Stimulated activated CD8-positive, alpha-beta memory T cell treated with anti-CD3 and anti-CD28 coated beads, Interleukin-4, amount 100 ng/mL, for 1 hour (primary cell): ENCODE measurements at places on chromosomes 3 and 15.

DNA sequence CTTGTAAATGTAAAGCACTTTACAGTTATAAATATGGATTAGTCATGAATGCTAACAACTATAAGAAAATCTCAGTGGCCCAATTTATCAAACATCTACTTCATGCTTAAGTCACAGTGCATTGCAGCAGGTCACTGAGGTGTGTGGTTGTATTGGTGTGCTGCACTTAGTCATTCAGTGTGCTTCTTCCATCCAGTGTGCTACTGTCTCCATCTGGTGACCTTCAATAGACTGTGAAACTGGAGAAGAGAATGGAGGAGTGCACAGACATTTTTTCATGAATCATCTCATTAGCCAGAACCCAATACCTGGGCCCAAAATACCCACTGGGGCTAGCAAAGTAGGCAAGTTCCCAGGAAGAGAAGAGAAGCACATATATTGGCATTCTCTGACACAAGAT lies 199.6 kb downstream of the SHOX2 start:
- no peak for DNase-seq

GRCh38 chr3:183411216-183411922 lies 17.1 kb downstream of the MCF2L2 start:
- no peak for DNase-seq

- DNase-seq, result no peak
These were observed 48.7 kb downstream of the COL8A1 start for GRCh38 chr3:99686955-99687612.

- no peak for DNase-seq
These were observed 12.3 kb downstream of the PLXNB1 start for GRCh38 chr3:48417529-48418108.

- DNase-seq, result no peak
These were observed 62.3 kb downstream of the IQSEC1 start for GRCh38 chr3:13010780-13011572.

DNA sequence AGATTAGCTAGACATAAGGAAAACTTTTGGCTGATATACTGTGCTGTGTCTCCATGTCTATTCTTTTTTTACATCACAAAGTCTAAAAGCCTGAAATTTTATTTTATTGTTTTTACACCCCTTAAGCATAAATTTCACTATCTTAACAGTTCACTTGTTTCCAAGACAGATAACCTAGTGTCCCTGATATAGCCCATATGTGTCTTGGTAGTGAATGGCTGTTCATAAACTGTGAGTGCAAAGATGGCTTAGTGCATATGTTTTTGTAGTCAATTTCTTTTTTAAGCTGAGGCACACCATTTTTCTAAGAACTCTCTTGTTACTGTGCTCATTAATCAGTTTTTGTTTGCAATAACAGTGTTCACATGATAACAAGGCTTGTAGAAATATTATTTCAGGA lies 381.1 kb downstream of the OXSM start:
- DNase-seq, result no peak
